ENCODE measurements at places on chromosomes 12 and 14.

DNA sequence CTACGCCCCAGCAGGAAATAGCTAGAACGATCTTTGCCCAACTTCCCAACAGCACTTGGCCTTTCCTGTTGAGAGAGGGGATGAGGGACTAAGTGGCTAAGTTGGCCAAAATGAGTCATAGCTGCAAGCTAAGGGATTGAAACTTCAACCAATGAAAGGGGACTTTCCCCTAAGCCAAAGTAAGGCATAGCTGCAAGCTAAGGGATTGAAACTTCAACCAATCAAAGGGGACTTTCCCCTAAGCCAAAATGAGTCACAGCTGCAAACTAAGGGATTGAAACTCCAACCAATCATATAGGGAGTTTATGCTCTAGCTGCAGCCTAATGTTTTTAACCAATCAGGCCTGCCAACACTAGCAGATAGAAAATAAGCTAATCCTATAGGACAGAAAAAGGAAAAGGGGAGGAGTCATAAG is 100.5 kb upstream of the SSTR1 start:
- DNase-seq = no peak

- DNase-seq = no peak
Observed at GRCh38 chr14:22552001-22552826, 36.8 kb downstream of the DAD1 start.

GRCh38 chr14:104600805-104601204 is 3.8 kb downstream of the TMEM179 start:
- DNase-seq = no peak

GRCh38 chr12:70721656-70722357 is 84.6 kb upstream of the PTPRB start:
- DNase-seq = no peak

Data from AG09319 (cell line).